GM13976 (cell line): ENCODE measurements at places on chromosomes 2 and 18.

DNA sequence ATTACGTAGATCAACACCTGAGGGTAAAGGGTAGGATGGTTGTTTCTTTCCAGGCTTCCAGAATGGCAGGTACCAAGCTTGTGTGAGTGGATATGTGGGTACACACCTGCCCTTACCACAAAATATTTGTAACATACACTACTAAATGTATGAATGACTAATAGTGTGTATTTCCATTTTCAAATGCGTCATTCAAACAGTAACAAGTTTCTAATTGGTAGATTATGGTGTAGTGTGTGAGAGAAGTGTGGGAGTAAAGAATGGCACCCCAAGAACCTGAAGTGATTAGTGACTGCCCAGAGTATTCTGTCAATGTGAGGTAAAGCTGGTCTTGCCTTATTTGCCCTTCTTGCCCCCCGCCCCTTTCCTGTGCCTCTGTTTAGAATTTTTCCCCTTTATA is 21.1 kb downstream of the AGPS start:
- no peak for DNase-seq

- no peak for DNase-seq
Measured at GRCh38 chr2:65630643-65631042, 198.2 kb upstream of the SPRED2 start.

GRCh38 chr2:226560325-226560724 is 239.3 kb downstream of the IRS1 start:
- DNase-seq = no peak

- no peak for DNase-seq
Measured at GRCh38 chr18:56982766-56983165, 164.1 kb upstream of the BOD1L2 start.
